A549 treated with GW870086 at 1 μM for 4 hours (cell line): ENCODE measurements at places on chromosomes 3 and 15. TPM values are rescaled to one million over a fixed set of nuclear protein-coding genes. Genes with fewer than 3 reads are reported as not detected.

Gene PODXL2
- 7.6 to 10.9 TPM (median 9.9 TPM) in 5 replicates for total RNA-seq

Gene SLC30A4
- total RNA-seq, result 1.6 to 2.0 TPM (median 1.9 TPM) in 5 replicates

Gene AP4E1
- total RNA-seq, result 6.7 to 9.9 TPM (median 9.3 TPM) in 5 replicates

Gene ARNT2
- 13.6 to 18.5 TPM (median 16.2 TPM) in 5 replicates for total RNA-seq

Gene CHRM5
- 0.06 TPM in 1 of 5 replicates, not detected in the others for total RNA-seq

Gene RTP3
- not detected in 5 replicates for total RNA-seq

Gene FBXL22
- total RNA-seq, result 0.09 to 0.33 TPM (median 0.17 TPM) in 5 replicates
